ENCODE measurements at places on chromosomes 11 and 22.

DNA sequence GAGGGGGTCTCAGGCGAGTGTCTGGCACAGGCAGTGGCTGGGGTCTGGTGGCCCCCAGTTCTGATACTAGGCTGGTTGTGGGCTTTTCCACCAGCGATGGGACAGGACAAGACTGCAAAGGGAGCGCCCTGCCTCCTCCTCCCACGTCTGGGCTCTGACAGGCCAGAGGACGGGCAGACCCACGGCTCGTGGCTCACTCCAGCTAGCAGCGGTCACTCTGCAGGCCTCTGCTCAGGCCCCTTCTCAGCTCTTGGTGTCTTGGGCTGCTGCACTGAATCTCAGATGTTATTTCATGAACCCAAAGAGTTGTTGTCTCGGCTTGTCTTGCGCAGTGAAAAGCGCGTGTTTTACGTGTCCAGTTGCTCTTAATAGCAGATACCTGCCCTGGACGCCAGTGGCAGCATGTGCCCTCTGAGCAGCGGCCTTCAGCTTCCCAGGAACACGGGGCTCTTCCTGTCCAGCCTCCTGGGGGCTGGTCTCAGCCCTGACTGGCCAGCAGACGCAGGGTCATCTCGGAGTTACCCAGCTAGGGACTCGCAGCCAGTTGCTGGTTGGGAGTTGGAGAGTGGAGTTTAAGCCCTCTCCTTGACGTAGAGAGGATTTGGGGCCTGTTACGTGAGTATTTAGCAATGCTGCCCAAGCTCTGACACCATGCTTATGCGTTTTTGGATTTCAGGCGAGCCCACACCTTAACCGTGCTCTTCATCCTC, 9.6 kb downstream of the PTDSS2 start:
- no peak for DNase-seq

- peak; percentile 23 for DNase-seq
Observed at GRCh38 chr11:55707029-55707428, 45.0 kb downstream of the OR4C6 start.

DNA sequence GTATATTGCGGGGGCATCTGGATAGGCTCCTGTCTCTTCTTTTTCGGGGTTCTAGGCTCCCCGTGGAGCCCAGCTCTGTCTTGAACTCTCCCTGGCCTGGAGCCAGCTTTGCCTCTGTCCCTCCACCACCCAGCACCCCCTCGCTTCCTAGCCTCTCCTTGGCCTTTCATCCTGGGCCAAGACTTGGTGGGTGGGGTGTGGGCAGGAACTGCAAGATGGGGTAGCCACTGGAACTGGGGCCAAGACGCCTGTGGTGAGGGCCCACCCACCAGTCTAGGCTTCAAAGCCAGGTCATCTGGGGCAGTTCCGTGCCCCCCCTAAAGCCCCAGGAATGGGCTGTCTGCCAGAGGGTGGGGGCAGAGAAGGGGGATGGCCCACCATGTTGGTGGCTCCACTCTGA, 1.7 kb upstream of the CRYBB1 start:
- DNase-seq, result no peak

DNA sequence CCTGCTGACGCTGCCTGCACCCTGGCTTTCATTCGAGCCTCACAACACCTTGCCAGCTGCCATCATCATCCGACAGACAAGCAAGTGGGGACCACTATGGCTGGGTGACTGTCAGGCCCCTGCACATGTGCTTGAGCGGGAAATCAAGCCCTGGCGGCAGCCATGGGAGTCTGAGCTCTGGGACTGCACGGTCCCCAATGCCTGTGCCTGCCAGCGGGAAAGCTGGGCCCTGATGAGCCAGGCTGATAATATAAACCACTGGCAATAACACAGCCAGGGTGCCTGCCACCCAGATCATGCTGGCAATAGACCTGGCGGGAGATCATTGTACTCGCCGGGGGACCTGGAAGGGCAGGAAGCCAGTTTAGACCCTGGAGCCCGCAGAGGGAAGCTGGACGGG, 2.5 kb downstream of the FGF3 start:
- no peak for DNase-seq

- no peak for DNase-seq
Observed at GRCh38 chr11:46200537-46201281, 76.8 kb upstream of the CREB3L1 start.

DNA sequence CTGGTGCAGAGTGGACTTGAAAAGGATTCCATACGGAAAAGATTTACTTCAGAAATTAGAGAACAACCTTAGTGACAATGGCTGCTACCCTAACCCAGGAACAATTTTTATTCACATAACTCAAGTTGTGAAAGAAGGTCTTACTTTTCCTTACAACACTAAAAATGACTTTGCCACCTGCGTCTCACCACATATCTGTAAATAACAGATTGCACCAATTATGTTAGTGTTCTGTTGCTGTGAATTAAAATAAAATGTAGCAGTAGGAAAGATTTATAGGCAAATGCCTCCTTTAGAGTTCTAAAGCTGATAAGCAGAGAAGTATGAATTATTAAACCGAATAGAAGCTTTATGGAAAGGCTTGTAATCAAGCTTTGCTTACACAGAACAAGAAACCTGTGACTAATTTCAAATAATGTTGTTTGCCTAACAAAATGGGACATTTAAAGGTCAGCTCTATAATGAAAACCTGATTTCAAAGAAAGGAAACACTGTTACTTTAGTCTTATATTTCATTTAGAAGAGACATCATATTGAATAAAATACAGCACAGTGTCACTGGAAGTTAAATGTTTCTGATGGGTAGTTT, 2237.8 kb downstream of the LRRC4C start:
- no peak for DNase-seq

DNA sequence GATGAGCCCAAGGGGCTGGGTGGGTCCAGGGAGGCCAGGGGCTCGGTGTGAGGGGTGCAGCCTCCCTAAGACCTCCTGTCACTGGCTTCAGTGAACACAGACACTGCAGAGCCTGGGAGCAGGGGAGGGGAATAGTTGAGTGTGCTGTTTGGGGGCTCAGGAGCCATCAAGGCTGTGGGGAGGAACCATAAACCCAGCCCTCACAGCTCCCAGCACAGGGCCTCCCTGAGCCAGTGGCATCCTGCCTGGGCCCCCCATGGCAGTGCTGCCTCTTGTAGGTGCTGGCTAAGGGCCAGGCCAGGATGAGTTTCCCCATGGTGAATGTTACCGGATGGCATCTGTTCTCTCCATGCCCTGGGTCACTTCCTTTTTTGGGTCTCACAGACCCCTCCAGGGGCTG, 25.5 kb downstream of the KCNJ5 start:
- no peak for DNase-seq

- no peak for DNase-seq
Observed at GRCh38 chr11:90332415-90332814, 109.6 kb upstream of the CHORDC1 start.

GRCh38 chr11:36258730-36259360, 30.4 kb downstream of the COMMD9 start:
- peak; percentile 65 for DNase-seq

DNA sequence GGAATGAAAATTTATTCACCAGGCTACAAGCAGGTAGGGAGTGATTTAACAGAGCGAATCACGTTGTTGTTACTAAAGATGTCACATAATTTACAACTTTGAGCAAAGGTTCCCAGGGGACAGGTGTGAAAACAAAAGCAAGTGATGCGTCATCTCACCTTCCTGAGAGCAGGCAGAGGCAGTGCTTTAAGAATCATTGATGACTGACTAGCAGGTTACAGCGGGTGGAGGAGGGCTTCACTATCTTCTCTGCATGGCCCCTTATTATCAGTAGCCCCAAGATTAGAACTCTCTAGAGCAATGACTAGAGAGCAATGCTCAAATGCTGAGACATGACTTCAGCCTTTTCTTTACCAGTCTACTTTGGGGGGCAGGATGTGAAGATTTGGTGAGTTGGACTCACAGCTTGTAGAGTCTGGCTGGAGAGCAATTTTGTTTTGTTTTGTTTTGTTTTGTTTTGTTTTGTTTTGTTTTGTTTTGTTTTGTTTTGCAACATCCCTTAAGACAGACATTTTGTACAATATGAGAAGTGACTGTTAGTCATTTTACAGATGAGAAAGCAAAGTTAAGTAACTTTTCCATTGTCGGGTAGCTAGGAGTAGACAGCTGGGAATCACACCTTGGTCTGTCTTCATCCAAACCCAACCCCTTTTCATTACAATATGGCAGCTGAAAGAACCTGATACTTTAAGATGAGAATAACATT, 84.8 kb downstream of the SLC1A2 start:
- DNase-seq, result no peak

GRCh38 chr11:129090056-129090455, 102.1 kb downstream of the ARHGAP32 start:
- no peak for DNase-seq

- DNase-seq, result no peak
Observed at GRCh38 chr11:33997584-33998251, 53.8 kb upstream of the CAPRIN1 start.

DNA sequence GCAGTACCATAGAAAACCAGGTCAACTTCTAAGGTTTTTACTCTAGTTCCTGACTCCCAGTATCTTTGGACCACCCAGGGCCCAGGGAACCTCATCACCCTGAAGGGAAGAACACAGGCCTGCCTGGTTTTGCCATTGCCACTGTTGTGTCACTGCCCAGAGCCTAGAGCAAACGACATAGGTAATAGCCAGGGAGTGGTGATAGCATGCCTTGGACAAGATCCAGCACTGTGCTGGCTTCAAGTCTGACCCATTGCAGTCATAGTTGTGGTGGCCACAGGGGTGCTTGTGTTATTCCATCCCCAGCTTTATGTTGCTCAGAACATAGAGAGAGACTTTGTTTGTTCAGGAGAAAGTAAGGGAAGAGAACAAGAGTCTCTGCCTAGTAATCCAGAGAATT, 2310.2 kb downstream of the LRRC4C start:
- no peak for DNase-seq

DNA sequence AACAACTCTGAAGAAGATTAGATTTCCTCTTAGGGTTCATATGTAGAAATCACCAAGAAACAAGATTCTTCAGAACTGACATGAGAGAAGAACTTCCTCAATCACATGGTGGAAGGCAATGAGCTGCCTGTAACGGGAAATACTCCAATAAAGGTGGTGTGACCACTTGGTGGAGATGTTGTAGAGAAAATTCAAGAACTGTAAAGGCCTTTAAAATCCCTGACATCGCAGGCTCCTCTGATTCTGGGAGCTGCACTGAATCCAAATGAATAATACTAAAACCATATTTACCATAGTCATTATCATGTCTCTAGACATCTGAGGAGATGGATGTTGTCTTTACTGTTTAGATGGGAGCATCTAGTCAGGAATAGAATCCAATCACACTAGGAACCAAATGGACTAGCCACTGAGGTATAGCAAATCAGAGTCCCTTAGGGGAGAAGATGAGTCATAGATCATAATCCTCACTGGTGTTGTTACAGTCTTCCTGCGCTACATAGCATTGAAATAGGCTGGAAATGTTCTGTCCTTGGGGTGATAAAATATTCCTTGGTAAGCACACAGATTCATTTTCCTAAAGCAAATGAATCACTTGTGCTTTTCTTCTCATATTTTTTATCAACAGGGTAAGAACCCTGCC, 321.6 kb upstream of the TENM4 start:
- peak; percentile 49 for DNase-seq

DNA sequence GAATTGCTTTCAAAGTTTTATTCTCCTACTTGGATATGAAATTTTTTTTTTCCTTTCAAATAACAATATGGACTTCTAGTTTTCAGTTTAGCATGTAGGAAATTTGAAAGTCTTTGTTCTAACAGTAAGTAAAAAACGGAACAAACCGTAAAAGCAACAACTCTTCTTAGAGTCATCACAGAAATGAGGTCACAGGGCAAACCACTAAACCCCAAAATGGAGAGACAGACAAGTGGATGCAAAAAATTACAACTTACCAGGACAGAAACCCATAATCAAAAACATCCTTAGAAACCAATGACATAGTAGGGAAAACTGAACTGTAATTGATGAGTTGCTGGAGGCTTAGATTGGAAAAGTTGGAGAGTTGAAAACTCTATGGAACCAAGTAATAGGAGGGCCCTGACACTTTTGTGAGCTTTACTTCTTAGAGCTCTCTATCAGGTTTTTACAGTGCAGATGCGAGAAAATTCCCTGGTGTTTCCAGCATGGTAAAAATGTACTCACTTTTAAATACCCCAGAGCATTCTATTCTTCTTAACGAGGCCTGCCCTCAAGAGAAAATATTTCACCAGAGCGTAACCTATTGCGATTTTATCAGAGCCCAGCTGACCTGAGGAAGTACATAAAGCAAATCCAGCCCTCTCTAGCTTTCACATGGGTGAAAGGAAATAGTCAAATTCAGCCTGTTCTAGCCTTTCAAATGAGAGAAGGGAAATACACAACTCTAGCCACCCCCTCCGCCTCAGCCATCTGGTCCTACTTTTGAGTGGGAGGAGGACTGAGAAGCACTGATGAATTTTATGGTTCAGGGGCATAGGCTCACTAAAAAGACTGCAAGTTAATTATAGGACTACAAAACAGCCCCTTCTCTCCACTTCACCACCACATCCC, 39.1 kb downstream of the CASP12 start:
- no peak for DNase-seq

DNA sequence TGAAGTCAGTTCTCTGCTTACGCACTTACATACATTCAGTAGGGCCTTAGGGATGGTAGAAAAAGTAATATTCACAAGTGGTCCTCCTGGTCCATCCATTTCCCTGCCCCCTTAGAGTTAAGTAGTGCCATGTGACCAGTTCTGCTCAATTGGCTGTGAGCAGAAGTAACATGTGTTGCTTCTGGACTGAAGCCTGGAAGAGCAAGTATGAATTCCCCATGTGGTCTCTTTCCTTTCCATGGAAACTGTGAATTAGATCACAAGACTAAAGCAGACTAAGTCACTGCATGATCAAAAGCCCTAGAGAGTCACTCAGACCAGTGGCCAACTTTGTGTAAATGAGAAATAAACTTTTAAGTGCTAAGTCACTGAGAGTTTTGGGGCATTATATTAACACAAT, 341.7 kb upstream of the CADM1 start:
- no peak for DNase-seq

GRCh38 chr22:42022162-42022847, 23.7 kb downstream of the WBP2NL start:
- no peak for DNase-seq

- peak; percentile 76 for DNase-seq
Observed at GRCh38 chr22:39800790-39801520, 92.6 kb downstream of the ENTHD1 start.

- no peak for DNase-seq
Observed at GRCh38 chr11:83759148-83759547, 473.0 kb upstream of the CCDC90B start.

- no peak for DNase-seq
Observed at GRCh38 chr11:16960250-16960649, 54.0 kb downstream of the PLEKHA7 start.

DNA sequence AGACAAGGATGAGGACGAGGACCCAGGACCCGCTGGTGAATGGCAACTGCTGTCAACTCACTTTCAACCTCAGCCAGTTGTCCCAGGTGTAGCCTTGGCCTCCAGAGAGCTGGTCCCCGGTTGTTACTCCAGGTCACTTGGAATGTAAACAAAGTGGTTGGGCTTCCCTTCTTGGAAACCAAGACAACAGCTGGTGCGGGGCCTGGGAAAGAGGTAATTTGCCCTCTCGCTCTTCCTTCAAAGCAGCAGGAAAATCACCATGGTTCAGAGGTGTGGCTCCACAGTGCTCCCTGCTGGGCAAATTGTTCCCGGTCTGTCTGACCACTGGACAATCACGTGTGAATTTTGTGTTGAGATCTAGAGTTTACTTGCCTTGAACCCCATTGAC, 15.0 kb downstream of the SLC1A2 start:
- DNase-seq, result no peak

- no peak for DNase-seq
Observed at GRCh38 chr11:104487046-104487806, 323.3 kb upstream of the PDGFD start.
